ENCODE measurements at places on chromosomes 2 and 18.

DNA sequence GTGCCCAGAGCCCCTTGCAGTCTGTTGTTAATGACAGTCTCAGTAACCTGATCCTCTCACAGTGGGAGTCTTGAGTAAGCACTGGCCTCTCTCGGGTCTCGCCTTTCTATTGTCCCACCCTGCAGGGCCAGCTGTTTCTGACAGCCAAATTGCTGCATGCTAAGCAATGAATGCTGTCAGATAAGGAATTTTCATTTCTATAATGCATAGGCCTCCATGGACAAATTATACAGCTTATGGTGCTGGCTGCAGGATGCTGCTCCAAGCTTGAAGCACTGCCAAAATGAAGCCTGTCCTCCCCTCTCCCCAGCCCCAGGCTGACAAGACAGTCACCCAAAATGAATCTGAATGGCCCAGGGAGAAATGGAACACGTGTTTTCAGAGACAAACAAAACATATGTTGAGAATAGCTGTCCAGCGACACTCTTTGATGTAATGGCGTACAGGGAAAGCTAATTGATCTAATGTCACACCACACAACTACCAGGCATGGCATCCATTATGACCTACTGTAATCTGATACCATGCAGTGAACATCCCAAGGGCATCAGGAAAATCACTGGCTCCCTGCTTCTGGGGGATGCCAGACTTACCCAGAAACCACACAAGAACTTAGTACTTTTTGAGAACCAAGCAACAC is 36.8 kb downstream of the ACVR1 start:
- DNase-seq = no peak

GRCh38 chr2:230913406-230914143 is 11.5 kb downstream of the GPR55 start:
- DNase-seq = no peak

- no peak for DNase-seq
Observed at GRCh38 chr2:156379714-156380113, 47.2 kb upstream of the NR4A2 start.

- no peak for DNase-seq
Observed at GRCh38 chr2:2184549-2185249, 146.4 kb downstream of the MYT1L start.

DNA sequence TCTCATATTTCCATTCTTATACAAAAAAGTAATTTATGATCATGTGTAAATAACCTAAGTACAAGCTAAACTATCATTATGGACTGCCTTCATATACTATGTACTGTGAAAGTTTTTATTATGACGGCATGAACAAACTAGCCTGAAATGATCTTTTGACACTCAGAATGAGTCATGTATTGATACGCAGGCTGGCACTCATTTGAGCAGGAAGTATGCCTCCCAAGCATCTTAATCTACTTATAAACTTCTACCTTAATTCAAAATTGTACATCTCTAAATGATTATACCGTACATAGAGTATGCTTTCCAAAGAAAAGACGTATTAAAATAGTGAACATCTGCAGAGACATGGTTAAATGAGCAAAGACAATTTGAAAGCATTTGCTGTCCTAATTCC is 207.1 kb upstream of the SPOPL start:
- no peak for DNase-seq

DNA sequence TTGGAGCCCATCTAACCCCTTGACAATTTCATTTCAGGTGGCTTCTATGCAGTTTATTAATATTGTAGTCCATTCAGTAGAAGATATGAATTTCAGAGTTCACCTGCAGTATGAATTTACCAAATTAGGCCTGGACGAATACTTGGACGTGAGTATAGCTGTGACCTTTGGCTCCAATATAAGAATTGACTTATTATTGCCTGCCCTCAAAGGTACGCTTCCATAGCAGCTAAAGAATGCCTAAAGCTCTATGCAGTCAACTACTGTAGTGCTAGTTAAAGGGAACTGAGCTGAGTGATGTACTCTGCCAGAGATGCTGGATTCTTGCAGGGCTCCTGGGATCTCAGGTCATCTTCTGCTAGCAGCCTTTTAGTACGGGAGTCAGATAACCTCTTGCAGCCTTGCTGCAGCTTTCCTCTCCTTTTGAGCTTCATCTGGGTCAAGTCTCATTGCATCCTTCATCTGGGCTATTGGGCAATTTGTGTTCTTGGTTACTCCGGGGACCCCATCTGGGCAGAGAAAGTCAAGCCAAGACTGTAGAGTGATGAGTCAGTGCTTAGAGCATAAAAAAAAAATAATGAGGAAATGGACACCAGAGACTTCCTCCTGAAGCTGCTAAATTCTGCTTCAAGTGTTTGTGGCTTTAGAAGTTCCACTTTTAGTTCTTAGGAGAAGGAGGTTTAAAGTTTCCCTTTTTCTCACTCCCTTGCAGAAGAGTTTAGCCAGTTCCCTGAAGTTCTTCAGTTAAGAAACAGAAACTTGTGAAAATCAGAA is 105.6 kb downstream of the PRPF40A start:
- no peak for DNase-seq

GRCh38 chr2:73426176-73426575 is 40.5 kb downstream of the ALMS1 start:
- DNase-seq = no peak

DNA sequence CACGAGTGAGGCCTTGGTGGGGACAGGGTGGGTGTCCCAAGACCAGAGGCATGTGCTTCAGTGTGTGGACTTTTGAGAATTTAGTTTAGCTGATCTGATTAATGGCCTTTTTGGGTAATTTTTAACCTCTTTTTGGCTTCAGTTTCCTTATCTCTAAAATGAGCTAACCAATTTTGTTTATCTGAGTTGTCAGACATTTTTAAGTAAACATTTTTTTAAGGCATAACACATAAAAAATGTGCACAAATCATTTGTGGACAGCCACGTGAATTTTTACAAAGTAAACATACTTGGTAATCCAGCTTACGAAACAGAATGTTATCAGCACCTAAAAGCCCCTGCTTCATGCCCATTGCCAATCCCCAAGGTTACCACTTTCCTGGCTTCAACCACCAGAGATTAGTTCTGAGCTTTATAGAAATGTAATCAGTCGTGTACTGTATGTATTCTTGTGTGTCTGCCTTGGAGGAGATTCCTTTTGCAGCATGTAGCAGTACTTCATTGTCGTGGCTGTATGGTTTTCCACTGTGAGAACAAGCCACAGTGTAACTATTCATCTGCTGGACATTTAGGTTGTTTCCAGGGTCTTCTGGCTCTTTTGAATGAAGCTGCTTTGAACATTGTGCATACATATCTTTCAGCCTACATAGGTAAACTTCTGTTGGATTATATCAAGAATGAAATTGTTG is 8.4 kb upstream of the INO80C start:
- no peak for DNase-seq

- DNase-seq = no peak
Observed at GRCh38 chr2:15842758-15843666, 97.3 kb upstream of the MYCN start.

DNA sequence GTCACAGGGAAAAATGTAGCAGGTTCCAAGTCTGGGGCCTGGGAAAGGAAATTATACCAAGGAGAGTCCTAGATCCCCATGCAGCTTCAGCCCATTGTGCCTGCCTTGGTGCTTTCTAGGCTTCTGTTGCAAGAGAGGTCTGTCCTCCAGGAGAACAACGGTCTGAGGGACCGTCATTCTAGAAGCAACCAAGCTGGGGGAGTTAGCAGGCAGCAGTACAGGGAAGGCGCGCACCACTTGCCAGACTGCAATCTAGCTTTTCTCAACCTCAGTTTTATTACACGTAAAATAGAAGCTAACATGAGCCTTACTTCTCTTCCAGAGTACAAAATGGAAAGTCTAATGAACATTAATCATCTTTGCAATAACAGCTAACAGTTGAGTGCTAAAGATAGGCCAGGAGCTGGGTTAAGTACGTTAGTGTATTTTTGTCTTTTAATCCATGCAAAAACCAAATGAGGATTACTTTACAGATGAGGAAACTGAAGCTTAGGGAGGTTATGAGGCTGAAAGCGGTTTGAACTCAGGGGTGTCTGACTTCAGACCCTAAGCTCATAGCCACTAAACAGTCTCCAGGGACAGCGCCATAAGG is 1.9 kb downstream of the TCF23 start:
- no peak for DNase-seq

GRCh38 chr2:3198119-3198518 is 179.5 kb downstream of the EIPR1 start:
- DNase-seq = no peak

DNA sequence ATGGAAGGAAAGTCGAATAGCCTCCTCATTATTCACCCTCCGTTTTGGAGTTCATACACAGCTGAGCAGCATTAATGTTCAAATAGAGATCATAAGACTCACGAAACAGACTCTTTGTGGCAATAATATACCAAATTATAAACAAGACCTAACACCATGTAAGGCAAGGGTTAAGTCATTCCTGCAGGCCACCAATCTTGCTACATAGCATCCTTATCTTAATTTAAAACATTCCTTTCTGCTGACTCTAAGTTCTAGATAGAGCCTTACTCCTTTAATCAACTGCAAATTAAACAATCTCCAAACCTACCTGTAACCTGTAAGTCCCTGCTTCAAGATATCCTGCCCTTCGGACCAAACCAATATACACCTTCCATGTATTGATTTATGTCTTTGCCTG is 178.0 kb downstream of the PDE11A start:
- DNase-seq = no peak

DNA sequence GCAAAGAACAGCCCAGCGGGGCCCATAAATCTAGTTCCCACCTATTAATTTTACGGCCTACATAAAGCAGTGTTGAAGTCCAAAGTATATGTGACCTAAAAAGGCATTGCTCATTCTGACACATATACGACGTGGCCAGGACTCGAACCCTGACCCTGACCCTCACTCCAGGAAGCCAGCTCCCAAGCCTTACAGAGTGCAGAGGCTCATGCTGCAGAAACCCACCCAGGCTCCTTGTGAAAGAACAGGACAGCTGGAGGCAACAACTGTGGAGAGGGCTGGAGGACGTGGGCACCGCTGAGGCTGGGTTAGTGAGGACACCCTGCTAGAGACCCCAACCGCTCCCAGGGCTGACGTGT is 221.6 kb downstream of the CYP26B1 start:
- no peak for DNase-seq

DNA sequence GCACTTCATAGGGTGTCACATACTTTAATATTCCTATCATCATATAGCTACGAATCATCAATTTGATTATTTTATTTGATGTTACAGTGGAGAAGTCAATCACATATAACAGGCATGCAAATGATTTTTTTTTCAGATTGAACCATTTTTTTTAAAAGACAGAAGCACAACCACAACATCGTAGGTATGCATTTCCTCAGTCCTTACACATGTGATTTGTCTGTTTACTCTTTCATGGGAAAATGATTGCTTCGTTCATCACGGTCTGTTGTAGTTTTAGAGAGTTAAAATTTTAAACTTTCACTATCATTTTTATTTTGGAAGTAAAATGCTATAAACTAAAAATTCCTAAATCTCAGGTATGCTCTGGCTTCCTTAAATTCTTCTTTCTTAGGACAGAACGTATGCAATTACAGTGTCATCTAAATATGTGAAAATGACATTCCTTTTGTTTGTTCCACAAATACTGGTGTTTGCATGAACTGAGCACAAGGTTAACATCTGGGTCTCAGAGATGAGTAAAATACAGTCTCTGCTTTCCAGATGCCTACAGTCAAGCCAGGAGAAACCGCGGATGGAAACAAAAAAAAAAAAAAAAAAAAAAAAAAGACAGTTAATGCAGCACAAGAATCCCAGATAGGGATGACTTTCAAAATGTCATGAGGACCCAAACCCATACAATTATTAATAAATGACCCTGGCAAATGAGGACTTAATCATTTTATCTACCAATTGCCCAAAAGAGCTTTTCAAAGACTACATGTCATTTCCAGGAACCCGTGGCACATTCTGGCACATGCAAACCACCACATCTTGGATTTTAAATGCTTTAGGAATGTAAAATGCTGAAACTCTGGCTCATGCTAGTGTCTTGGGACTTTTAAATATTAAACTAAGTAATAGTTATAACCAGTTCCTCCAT is 201.2 kb downstream of the LRP1B start:
- DNase-seq = no peak

GRCh38 chr2:165474619-165475276 is 5.2 kb downstream of the CSRNP3 start:
- DNase-seq = no peak

DNA sequence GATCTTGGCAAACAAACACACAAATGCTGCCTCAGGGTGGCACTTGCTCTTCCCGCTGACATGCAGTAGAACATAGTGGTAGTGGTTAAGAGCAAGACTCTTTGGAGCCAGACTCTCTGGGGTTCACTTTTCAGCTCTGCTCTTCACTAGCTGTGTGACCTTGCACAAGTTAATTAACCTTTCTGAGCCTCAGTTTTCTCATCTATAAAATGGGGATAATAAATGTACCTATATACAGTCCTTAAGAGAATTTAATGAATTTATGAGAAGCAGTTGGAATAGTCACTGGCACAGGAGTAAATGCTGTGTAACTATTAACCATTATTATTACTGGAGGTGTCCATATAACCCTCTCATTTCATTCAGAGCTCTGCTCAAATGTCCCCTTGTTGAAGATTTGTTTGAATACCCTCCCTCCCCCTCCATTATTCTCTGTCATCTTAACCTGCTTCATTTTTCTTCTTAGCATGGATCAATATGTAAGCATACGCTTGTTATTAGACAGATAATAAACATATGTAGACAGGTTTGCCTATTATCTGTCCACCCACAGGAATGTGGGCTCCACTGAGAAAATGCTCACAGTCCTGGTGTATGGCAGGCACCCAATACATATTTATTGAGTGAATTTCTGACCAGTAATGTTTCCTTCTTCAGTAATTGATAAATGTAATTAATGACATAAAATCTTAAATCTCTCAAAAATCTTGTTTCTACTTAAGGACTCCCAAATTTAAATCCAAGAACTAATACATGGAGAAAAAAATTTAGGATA is 64.5 kb downstream of the TSPYL6 start:
- DNase-seq = no peak

GRCh38 chr2:170201734-170202393 is 23.9 kb downstream of the MYO3B start:
- DNase-seq = no peak

DNA sequence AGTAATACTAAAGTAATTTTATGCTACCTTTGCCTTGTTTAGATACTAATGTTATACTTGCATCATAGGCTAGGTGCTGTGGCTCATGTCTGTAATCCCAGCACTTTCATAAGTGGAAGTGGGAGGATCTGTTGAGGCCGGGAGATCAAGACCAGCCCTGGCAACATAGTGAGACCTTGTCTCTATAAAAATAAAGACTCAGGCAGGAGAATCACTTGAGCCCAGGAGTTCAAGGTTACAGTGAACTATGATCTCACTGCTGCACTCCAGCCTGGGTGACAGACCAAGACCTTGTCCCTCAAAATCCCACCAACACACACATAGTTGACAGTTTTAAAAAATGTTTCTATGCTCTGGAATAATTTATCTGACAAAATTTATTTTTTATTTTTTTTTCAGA is 6.9 kb upstream of the DNAJC27 start:
- DNase-seq = no peak

Measured in omental fat pad (tissue), 4 donors.